RPMI7951 (cell line): ENCODE measurements at places on chromosomes 12 and 14. TPM values are rescaled to one million over a fixed set of nuclear protein-coding genes. Genes with fewer than 3 reads are reported as not detected.

Gene FAIM2
- total RNA-seq, result 0.98 and 1.2 TPM in 2 replicates

Gene IKZF4
- 0.78 and 1.8 TPM in 2 replicates for total RNA-seq

Gene FAM90A1
- not detected in 2 replicates for total RNA-seq

Gene TBX5
- not detected in 2 replicates for total RNA-seq

Gene RPS6KA5
- 1.7 and 2.3 TPM in 2 replicates for total RNA-seq

Gene KRT6C
- not detected in 2 replicates for total RNA-seq

Gene ERGIC2
- total RNA-seq, result 109 and 131 TPM in 2 replicates

Gene SFSWAP
- total RNA-seq, result 18.0 and 19.6 TPM in 2 replicates

Gene TGM1
- total RNA-seq, result 0.60 and 0.78 TPM in 2 replicates

Gene IFNG-AS1
- not detected in 2 replicates for total RNA-seq

Gene POTEM
- 0.68 TPM in 1 of 2 replicates, not detected in the other for total RNA-seq

Gene HHIPL1
- 0.24 and 0.49 TPM in 2 replicates for total RNA-seq

Gene WASHC3
- 140 and 142 TPM in 2 replicates for total RNA-seq

Gene ATP5F1B
- total RNA-seq, result 453 and 475 TPM in 2 replicates

Gene ATF7
- 6.4 and 8.9 TPM in 2 replicates for total RNA-seq

Gene PRKD1
- total RNA-seq, result 4.3 and 5.1 TPM in 2 replicates

Gene GDF3
- not detected in 2 replicates for total RNA-seq

Gene MYF6
- not detected in 2 replicates for total RNA-seq

Gene DACT1
- total RNA-seq, result 22.2 and 23.1 TPM in 2 replicates

Gene PLA2G1B
- 1.1 TPM in 1 of 2 replicates, not detected in the other for total RNA-seq

Gene ZC2HC1C
- 1.2 and 1.8 TPM in 2 replicates for total RNA-seq

Gene SOX5
- total RNA-seq, result 1.3 and 1.4 TPM in 2 replicates

Gene ALKBH2
- 12.9 and 20.3 TPM in 2 replicates for total RNA-seq

Gene HNRNPC
- total RNA-seq, result 559 and 723 TPM in 2 replicates

Gene KRT84
- not detected in 2 replicates for total RNA-seq

Gene TMEM120B
- 2.9 and 3.4 TPM in 2 replicates for total RNA-seq

Gene SLC25A21
- 0.68 and 0.84 TPM in 2 replicates for total RNA-seq

Gene SLCO1B1
- total RNA-seq, result not detected in 2 replicates

Gene NTF3
- total RNA-seq, result 8.6 and 9.4 TPM in 2 replicates

Gene TMEM63C
- total RNA-seq, result not detected in 2 replicates

Gene TAS2R42
- total RNA-seq, result not detected in 2 replicates

Gene CFAP73
- total RNA-seq, result not detected in 2 replicates

Gene SERPINA9
- total RNA-seq, result not detected in 2 replicates

Gene NANOG
- total RNA-seq, result not detected in 2 replicates

Gene JDP2
- 3.7 and 4.3 TPM in 2 replicates for total RNA-seq

Gene NOS1
- total RNA-seq, result not detected in 2 replicates

Gene OASL
- 2.9 and 3.0 TPM in 2 replicates for total RNA-seq

Gene TMCC3
- 2.1 and 2.4 TPM in 2 replicates for total RNA-seq

Gene CCDC175
- total RNA-seq, result not detected in 2 replicates

Gene FBLN5
- total RNA-seq, result under 0.01 TPM in 1 of 2 replicates, not detected in the other

Gene TSPAN11
- total RNA-seq, result 0.29 and 0.48 TPM in 2 replicates

Gene RNU6-7
- total RNA-seq, result not detected in 2 replicates

Gene PROX2
- total RNA-seq, result not detected in 2 replicates

Gene TOMM20L
- total RNA-seq, result not detected in 2 replicates
